ENCODE measurements at places on chromosomes 4 and X. TPM values are rescaled to one million over a fixed set of nuclear protein-coding genes. Genes with fewer than 3 reads are reported as not detected.

DNA sequence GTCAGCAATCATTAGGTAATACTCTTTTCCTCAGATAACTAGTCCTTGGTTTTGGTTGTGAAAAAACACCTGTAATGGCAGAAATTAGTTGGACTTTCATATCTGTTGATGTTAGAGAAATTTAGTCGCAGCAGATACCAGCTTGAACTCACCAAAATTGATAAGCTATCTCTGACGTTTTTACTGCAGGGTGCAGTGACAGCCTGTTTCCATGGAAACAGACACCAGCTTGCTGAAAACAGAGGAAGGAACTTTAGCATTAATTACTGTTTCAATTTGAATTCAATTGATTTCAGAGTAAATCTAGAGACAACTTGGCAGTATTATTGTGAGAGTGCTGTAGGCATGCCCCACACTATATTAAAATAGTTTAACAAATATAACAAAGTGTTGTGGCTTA lies 246.5 kb downstream of the PPP1R2C start:
- no peaks in the 10 kb centered on the region for H3K36me3 ChIP-seq
- DNase-seq = no peak
- no peak overlapping the region for H3K4me3 ChIP-seq
- no peaks in the 10 kb centered on the region for H3K4me1 ChIP-seq

DNA sequence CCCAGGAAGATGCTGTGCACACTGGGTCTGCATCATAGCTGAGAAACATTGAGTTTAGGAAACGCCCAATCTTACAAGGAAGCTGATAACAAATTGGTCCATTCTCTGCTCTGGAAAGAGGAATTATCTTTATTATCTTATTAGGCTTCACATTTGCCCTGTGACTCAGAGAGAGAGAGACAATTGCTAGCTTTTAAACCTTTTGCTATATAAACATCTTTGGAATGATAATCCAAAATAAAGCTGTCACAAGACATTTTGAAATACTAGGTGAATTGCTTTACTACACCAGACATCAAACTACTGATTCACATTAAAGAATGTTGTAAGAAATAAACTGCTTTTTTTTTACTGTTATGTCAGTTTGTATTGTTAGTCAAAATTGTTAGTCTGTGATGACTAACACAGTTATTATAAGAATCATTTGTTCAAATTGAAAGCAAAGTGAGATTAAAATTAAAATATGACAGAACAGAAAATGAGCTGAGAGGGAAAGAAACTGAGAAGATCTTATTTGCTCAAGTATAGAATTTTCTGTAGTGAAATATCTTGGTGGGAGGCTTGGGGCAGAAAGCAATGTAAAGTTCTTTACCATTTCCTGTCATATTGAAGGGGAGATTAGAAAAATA lies 765.4 kb upstream of the PCDH10 start:
- no peak overlapping the region for H3K4me3 ChIP-seq
- no peak overlapping the region for H3K27ac ChIP-seq
- no peaks in the 10 kb centered on the region for H3K27me3 ChIP-seq
- DNase-seq = no peak

DNA sequence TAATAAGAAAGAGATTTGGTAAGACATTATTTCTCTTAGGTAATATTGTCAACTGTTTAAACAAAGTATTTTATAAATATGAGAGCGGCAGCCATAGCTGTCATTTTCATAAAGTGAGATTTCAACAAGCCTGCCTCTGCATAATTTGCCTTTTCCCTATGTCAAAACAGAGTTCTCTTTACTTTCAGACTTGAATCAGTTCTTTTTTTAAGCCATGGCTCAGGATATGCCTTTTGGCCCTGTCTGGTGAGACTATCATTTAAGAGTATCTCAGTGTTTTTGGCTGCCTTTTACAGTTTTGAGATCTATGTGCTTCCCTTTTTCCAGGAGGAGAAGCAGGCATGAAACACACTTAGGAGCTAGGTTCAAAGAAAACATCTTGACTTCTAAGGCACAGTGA lies 7.5 kb upstream of the GUCY1A1 start:
- no peak overlapping the region for H3K27ac ChIP-seq
- no peak for DNase-seq
- no peaks in the 10 kb centered on the region for H3K4me1 ChIP-seq
- no peaks in the 10 kb centered on the region for H3K36me3 ChIP-seq

RTL9 gene
- 1.1 TPM for total RNA-seq

GRCh38 chr4:52076731-52077130 lies 25.6 kb downstream of the SPATA18 start:
- DNase-seq = peak; percentile 34
- no peak overlapping the region for H3K27ac ChIP-seq
- H3K4me3 ChIP-seq = no peak overlapping the region
- peaks cover 4% of the 10 kb centered on the region for H3K4me1 ChIP-seq

GABRQ gene
- not detected for total RNA-seq

- no peaks in the 10 kb centered on the region for H3K27me3 ChIP-seq
- no peaks in the 10 kb centered on the region for H3K36me3 ChIP-seq
- H3K4me3 ChIP-seq = no peak overlapping the region
Observed at GRCh38 chr4:2066571-2067445, 7.7 kb downstream of the NAT8L start.

- no peak overlapping the region for H3K27ac ChIP-seq
- H3K4me3 ChIP-seq = no peak overlapping the region
- no peaks in the 10 kb centered on the region for H3K27me3 ChIP-seq
- no peak for DNase-seq
- no peaks in the 10 kb centered on the region for H3K4me1 ChIP-seq
- no peaks in the 10 kb centered on the region for H3K36me3 ChIP-seq
Observed at GRCh38 chrX:49627086-49627777, 28.4 kb downstream of the GAGE1 start.

SERTM2 gene
- not detected for total RNA-seq

PABPC5 gene
- 4.7 TPM for total RNA-seq

DNA sequence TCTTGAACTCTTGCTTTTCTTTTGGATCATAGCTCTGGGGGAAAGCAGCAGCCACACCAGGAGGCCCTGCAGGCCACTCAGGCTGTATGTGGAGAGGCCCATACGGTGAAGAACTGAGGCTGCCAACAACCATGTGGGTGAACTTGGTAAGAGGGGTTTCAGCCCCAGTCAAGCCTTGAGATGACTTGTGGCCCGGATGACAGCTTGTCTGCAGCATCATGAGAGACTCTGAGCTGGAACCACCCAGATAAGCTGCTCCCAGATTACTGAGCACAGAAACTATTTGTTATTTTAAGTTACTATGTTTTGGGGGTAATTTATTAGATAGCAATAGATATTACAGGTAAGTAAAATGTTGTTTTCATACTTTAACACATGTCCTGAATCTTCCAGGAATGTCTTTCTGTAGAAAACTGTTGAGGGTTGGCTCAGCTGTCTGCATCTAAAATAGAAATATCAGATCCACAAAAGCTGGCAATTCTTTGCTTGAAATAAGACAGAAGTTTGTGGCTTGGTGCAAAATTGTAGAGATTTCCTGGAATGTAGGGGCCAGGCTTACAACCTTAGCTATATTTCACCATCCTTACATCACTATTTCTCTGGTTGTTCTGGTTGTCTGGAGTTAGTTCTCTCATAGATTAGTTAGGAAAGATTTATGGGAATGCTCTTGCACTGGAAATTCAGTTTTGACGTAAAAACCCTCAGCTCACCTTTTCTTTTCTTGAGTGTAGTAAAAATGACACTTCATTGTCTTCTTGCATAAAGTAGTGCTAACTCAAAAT lies 272.1 kb downstream of the RAPGEF2 start:
- H3K4me3 ChIP-seq = no peak overlapping the region
- no peak for DNase-seq
- no peaks in the 10 kb centered on the region for H3K4me1 ChIP-seq
- no peaks in the 10 kb centered on the region for H3K27me3 ChIP-seq

- no peaks in the 10 kb centered on the region for H3K27me3 ChIP-seq
- H3K4me3 ChIP-seq = no peak overlapping the region
- no peaks in the 10 kb centered on the region for H3K4me1 ChIP-seq
- H3K36me3 ChIP-seq = no peaks in the 10 kb centered on the region
- no peak overlapping the region for H3K27ac ChIP-seq
Observed at GRCh38 chrX:37781814-37782213, 2.0 kb downstream of the CYBB start.

PRKX gene
- total RNA-seq = 135 TPM

DNA sequence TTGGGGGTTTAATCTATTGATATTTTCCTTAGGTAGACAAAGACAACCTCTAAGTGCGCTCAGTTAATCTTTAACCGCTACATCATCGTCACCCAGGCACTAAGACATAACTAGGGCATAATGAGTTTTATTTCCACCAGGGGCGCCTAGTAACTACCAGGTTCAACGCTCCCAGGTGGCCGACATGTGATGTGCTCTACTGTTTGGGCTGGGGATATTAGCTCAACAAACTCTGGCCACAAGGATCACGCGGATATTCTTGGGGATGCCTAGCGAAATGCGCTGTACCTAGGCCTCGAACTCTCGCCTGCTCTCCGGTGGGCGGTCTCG lies 915 bp upstream of the RAB33B start:
- H3K4me1 ChIP-seq = peaks cover 35% of the 10 kb centered on the region
- H3K36me3 ChIP-seq = no peaks in the 10 kb centered on the region
- H3K4me3 ChIP-seq = peak overlapping the region; percentile 33

GPR173 gene
- total RNA-seq = 0.88 TPM

ERAS gene
- total RNA-seq = not detected

PPP1R2C gene
- not detected for total RNA-seq

DNA sequence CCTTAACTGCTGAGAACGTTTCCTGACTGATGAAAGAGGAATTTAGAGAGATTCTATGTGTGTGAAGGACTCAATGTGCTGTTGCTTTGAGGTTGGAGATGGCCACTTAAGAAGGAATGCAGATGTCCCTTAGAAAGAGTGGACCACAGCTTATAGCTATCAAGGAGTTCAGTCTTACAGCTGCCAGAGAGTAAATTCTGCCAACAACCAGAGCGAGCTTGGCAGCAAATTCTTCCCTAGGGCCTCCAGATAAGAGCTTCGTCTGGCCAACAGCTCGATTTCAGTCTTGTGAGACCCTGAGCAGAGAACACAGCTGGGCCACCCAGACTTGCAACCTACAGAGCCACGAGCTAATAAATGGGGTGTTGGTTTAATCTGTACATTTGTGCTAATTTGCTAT lies 21.8 kb downstream of the MID1 start:
- no peak overlapping the region for H3K4me3 ChIP-seq
- H3K4me1 ChIP-seq = no peaks in the 10 kb centered on the region
- no peak for DNase-seq
- no peak overlapping the region for H3K27ac ChIP-seq

- no peak for DNase-seq
- no peaks in the 10 kb centered on the region for H3K36me3 ChIP-seq
- no peaks in the 10 kb centered on the region for H3K27me3 ChIP-seq
- no peak overlapping the region for H3K27ac ChIP-seq
- H3K4me1 ChIP-seq = no peaks in the 10 kb centered on the region
Observed at GRCh38 chr4:13917015-13917414, 289.5 kb upstream of the BOD1L1 start.

DNA sequence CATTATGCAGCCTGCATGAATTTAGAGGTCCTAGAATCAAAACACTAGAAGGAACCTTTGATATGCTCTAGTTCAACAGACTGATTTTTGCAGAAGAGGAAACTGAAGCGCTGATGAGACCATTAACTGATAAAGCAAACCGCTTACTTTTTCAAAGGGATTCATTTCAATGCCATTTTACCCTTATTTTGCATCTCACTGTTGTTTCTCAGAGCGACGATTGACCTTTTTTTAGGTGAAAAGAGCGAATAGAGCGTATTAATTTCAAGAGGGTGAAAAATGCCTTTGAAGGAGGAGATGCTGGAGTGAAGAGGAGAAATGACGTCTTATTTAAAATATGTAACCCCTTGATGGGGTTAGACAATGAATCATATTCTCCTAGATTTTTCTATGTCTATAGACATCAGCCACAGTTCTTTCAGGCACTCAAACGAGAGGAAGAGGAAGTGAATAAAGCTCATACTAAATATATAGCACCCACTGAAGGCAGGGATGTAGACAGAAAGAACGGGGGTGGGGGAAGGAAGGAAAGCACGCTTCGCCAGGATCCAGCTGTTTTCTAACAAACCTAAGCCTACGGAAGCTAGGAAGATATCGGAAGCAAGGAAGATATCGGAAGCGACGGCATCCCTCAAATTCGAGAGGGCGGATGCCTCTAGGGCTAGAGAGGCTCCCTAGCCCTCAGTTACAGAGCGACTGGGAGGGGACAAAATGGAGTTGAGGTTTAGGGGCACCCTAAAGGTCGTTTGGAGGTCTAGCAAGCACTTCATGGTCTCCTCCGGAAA lies 848 bp downstream of the ACSL4 start:
- H3K4me1 ChIP-seq = no peaks in the 10 kb centered on the region
- peak overlapping the region; percentile 61 for H3K27ac ChIP-seq
- H3K36me3 ChIP-seq = no peaks in the 10 kb centered on the region
- peak overlapping the region; percentile 43 for H3K4me3 ChIP-seq

GUCY1B1 gene
- 7.8 TPM for total RNA-seq

CCNI gene
- total RNA-seq = 434 TPM

- no peak for DNase-seq
- no peak overlapping the region for H3K27ac ChIP-seq
- H3K4me3 ChIP-seq = no peak overlapping the region
- no peaks in the 10 kb centered on the region for H3K36me3 ChIP-seq
- H3K4me1 ChIP-seq = peaks cover 6% of the 10 kb centered on the region
Observed at GRCh38 chr4:39922399-39922798, 55.3 kb downstream of the PDS5A start.

DNA sequence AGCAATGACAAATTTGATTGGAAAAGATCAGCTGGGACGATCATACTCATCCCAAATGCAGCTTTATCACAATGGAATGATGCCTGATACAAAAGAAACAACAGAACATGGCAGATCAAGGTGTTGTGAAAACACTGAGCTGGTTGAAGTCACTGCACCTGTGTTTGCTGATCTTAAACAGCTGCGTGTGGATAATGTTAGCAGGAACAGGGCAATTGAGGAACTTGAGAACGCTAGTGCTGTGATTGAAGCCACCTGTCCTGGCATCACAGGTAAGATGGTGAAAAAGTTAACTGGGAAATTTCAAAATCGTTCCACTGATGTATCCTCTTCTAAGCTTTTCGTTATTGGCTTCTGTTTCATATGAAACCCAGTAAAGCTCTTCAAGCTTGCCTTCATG lies 27.4 kb upstream of the SOD3 start:
- no peak overlapping the region for H3K4me3 ChIP-seq
- no peak overlapping the region for H3K27ac ChIP-seq
- no peaks in the 10 kb centered on the region for H3K36me3 ChIP-seq
- no peak for DNase-seq

GLOD5 gene
- not detected for total RNA-seq
